Stimulated activated CD8-positive, alpha-beta memory T cell treated with anti-CD3 and anti-CD28 coated beads, Interleukin-7, amount 100 ng/mL, for 4 hours (primary cell): ENCODE measurements at places on chromosomes 13 and 19.

GRCh38 chr13:98427331-98427995 lies 149.4 kb downstream of the STK24 start:
- DNase-seq: no peak

DNA sequence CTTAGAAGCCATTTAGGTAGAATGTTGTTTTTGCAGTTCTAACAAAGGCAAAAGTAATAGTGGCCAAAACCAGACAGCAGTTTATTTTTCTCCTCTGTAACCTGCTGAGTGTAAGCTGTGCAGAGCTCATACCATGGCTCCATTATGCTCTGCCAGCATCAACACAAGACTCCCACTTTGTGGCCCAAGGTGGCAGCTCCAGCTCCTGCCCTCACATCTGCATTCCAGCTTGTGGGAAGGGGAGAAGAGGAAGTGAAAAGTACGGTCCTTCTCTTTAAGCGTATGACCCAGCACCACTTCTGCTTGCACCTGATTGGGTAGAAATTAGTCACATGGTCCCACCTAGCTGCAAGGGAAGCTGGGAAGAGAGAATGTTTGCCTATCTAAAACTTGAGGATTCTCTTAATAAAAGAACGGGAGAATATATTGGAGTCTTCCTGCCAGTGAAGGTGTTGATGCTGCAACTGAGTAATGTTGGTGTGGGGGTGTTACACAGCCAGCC lies 19.2 kb downstream of the ADGRE1 start:
- no peak for DNase-seq

DNA sequence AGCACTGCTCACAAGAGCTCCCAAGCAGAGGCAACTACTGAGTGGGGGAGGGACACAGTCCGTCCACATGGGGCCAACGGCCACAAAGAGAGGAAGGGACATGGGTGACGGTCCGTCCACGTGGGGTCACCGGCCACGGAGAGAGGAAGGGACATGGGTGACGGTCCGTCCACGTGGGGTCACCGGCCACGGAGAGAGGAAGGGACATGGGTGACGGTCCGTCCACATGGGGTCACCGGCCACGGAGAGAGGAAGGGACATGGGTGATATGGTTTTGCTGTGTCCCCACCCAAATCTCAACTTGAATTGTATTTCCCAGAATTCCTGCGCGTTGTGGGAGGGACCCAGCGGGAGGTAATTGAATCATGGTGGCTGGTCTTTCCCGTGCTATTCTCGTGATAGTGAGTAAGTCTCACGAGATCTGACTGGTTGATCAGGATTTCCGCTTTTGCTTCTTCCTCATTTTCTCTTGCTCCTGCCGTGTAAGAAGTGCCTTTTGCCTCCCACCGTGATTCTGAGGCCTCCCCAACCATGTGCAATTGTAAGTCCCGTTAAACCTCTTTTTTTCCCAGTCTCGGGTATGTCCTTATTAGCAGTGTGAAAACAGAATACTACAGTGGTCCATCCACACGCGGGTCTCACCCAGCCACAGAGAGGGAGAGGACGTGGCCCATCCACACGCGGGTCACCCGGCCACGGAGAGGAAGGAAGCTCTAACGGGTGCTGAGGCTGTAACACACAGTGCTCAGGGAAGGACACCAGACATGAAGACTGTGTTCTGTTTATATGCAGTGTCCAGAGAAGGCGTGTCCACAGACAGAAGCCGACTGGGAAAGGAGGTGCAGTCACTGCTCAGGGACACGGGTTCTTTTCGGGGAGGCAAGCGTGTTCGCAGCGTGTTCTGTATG lies 48.5 kb downstream of the GAS6 start:
- no peak for DNase-seq

- DNase-seq: no peak
Measured at GRCh38 chr19:29090783-29091526, 122.0 kb downstream of the UQCRFS1 start.

DNA sequence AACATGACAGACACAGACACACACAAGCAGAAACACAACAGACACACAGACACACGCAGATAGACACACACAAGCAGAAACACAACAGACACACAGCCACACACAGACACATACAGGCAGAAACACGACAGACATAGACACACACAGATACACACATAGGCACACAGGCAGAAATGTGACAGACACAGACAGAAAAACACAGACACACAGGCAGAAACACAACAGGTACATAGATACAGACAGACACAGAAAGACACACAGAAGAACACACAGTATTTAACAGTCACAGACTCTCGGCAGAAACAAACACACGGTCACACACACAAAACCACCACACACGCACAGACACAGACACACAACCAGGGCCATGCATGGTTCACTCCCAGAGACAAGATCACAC lies 905 bp downstream of the TBXA2R start:
- no peak for DNase-seq

GRCh38 chr19:1097810-1098176 lies 2.6 kb upstream of the POLR2E start:
- no peak for DNase-seq

GRCh38 chr19:52722062-52723003 lies 12.5 kb downstream of the ZNF611 start:
- DNase-seq: no peak

DNA sequence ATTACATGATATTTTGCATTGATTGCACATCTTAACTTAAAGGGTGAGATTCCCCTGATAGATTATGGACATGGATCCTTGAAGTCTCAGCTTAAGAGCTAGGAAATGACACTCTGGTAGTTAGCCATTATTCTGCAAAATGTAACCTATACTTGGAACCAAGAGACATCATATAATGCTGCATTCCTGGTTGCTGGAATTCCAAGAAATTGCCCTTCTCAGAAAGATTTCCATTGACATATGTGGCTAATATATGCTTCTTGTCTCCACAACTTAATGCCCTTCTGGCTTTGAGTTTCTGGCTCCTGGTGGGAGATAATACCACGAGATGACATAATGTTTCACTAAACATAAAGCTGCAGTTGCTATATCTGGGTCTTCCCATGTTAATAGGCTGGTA lies 204.4 kb upstream of the TRPC4 start:
- DNase-seq: no peak

GRCh38 chr19:1851654-1852580 lies 3.6 kb upstream of the REXO1 start:
- peak; percentile 48 for DNase-seq

GRCh38 chr13:46982856-46983582 lies 86.2 kb upstream of the HTR2A start:
- no peak for DNase-seq

DNA sequence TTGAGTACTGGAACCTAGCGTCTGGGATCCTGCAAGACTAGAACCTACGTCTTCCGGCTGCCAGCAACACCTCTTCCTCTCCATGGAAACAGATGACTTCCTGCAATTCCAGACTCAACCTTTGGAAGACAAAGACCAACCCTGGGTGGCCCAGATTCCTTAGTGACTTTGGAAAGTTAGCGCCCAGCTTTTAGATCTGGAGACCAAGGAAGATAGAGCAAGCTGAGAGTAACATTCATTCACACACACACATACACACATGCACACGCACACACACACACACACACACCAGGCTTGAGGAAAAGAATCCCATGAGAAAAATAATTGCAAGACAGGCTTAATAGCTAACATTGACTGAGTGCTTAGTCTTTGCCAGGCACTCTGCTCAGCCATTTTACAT lies 788.9 kb downstream of the UQCRFS1 start:
- DNase-seq: no peak

DNA sequence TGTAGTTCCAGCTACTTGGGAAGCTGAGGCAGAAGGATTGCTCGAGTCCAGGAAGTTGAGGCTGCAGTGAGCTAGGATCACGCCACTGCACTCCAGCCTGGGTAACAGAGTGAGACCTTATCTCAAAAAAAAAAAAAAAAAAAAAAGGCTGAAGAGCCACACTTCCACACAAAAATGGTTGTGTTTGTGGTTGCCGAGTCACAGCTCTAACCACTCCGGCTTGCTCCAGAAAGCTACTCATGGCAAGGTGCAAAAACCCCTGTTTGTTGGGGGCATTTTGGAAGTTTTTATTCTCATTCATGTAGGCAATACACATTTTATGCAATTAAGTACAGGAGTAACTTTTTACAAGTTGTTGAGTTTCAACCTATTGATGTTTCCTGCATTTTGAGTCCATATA lies 93.5 kb downstream of the INSR start:
- DNase-seq: no peak

DNA sequence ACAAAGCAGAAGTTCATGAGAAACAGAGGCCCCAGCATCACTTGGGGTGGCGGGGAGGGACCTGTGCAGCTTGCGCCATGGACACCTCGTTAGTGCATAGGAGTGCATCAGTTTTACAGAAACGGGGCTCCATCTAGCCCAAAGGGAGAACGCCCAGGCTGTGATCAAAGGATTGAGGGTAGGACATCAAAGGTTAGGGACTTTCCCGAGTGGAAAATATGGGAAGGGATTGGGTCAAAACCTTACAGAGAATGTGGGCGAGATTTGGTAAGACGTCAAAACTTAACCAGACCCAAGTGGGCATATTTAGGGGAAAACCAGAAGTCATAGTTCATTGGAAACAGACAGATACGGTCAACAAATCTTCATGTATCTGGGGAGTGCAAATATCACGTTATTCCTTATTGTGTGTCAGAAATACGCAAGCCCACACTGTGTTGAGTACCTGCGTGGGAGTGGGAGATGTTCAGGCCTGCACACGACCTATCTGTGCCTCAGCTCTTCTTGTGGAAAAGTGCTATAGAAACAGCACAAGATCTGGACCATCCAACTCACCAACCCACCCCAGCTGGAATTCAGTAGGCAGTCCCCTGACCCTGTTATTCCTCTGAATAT lies 9.4 kb upstream of the GRAMD1A start:
- DNase-seq: no peak

- no peak for DNase-seq
Measured at GRCh38 chr13:94829837-94830365, 117.6 kb upstream of the SOX21 start.

DNA sequence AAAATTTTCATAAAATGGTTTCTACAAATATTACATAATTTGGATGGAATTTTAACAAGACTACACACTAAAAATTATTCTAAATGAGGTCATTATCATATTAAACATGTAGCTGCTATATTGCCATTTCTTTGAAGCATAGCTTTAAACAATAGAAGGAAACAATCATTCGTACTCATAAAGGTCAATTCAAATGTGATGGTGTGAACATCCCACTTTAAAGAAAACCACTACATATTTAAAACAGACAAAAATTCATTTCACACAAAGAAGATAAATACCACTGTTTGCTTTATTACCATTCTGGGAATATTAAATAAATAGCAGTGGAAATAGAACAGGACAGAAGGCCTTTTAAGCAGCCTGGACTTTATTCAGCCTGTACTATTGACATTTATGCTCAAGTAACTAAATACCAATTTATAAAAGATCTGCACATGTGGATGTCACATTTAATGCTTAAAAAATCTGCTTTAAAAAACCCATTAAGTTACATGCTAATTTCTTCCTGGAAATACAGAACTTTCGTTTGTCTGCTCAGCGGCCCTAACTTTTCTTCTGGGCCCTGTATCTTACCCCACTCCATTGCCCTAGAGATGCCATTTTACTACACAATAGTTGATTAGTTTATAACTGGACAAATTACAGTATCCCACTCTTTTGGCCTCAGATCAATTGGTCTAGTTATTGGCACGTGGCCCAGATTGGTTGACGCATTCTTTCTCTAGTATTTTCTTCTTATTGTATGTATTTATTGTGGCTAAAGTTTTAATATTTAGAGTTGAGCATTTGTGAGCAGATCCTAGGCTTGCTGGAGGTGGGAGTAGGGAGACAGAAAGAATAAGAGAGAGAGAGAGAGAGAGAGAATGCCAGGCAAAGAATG lies 215.1 kb upstream of the SPRY2 start:
- no peak for DNase-seq

- DNase-seq: no peak
Measured at GRCh38 chr13:101846701-101847100, 394.2 kb downstream of the ITGBL1 start.

GRCh38 chr13:35690581-35691207 lies 214.2 kb upstream of the MAB21L1 start:
- DNase-seq: no peak

GRCh38 chr13:29523199-29523961 lies 72.1 kb downstream of the SLC7A1 start:
- DNase-seq: no peak

- DNase-seq: no peak
Measured at GRCh38 chr13:68170961-68171360, 940.8 kb upstream of the PCDH9 start.

GRCh38 chr19:33317517-33317916 lies 15.2 kb upstream of the CEBPA start:
- no peak for DNase-seq

- no peak for DNase-seq
Measured at GRCh38 chr13:95833126-95833525, 156.2 kb downstream of the DNAJC3 start.

- DNase-seq: no peak
Measured at GRCh38 chr13:77537289-77537919, 1.9 kb downstream of the SCEL start.

DNA sequence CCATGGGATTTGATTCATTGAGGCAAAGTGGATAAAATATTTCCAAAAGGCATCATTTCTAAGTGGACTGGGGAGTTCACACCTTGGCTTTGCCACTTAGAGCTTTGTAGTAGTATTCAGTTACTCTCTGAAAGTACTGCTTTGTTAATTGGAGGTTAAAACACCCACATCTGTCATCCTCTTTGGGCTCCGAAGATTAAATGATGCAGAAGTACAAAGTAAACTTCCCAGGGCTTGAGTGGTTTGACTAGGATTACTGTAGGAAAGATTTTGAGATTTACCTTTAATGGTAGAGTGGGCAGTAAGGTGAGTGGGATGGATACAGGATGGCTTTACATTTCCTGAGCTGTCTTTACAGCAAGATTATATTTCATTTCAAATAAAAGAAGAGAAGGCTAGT lies 42.4 kb downstream of the WASF3 start:
- no peak for DNase-seq
